ENCODE measurements at places on chromosomes 7 and 10.

DNA sequence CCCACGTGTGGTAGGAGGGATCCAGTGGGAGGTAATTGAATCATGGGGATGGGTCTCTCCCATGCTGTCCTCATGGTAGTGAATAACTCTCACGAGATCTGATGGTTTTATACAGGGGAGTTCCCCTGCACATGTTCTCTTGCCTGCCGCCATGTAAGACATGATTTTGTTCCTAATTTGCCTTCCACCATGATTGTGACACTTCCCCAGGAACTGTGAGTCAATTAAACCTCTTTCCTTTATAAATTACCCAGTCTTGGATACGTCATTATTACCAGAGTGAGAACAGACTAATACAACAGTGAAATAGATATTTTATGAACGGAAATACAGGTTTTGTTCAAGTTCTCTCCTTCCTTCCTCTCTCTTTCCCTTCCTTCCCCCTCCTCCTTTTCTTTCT is 15.8 kb downstream of the CALD1 start:
- DNase-seq = no peak

DNA sequence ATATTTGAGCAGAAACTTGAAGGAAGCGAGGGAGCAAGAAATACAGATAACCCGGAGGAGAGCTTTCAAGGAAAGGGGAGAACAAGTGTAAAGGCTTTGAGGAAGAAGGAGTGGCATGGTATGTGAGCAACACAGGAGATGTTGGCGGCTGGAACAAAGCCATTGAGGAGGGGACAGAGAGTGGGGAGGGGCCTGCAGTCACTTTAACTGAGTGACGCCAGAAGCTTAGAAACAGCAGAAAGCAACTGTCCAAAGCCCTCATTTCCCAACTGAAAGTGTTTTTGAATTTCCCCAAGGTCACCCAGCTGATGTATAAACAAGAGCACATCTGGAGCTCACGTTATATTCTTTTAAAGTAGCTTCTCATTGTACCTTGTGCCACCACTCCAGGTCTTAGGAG is 19.1 kb downstream of the AUTS2 start:
- no peak for DNase-seq

DNA sequence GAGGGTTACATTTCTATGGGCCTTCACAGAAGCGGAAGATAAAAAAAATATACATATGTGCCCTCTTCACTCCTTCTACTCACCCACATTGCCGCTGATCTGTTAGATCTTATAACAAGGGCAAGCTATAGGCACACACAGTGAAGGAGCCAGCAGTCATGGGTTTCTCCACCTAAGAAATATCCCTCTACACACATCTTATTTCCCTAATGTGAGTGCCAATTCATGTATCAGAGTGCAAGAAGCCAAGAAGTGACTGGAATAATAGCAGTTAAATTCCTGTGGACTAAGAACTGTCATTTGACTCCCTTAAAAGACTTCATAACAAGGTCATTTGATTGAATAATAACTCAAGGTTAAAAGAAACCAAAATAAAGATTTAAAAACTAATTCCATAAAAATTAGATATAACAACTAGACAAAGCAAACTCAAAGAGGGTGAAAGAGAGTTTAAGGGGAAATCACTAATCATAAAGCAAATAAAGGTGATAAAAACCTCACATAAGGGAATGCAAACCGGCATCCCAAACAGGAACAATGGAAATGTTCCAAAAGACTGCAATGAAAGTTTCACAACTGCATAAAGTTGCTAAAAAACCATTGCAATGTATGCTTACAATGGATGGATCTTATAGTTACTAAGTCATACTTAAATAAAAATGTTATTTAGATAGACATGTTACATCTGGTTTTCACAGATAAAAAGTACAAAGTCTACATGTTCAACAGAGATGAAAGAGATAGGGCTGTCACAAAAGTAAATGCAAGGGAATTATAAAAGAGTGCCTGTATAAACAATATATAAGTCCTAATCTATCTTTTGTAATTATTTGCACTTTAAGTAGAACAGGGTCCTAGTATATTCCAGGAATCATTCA is 42.8 kb downstream of the ARHGAP21 start:
- no peak for DNase-seq

- DNase-seq = no peak
Observed at GRCh38 chr10:34360984-34361383, 454.1 kb downstream of the PARD3 start.

DNA sequence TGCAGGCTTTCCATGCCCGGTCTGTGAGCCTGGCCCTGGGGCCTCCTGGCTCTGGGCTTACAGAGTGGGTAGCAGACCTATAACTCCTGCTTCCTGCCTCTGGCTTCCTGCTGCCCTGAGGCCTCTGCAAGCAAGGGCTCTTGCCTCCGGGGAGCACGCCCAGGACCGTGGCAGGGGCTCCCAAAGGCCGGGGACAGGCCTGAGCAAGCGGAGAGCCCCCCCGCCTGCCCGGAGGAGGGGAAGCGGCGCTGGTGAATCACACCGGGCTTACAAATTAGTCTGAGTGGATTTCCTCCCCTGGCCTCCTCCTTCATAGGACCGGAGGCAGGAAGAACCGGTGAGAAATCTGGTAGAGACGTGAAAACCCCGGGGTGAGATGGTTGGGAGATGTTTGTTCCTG is 1.5 kb upstream of the MYL10 start:
- DNase-seq = no peak

- no peak for DNase-seq
Observed at GRCh38 chr10:71408436-71409225, 11.9 kb downstream of the CDH23 start.

DNA sequence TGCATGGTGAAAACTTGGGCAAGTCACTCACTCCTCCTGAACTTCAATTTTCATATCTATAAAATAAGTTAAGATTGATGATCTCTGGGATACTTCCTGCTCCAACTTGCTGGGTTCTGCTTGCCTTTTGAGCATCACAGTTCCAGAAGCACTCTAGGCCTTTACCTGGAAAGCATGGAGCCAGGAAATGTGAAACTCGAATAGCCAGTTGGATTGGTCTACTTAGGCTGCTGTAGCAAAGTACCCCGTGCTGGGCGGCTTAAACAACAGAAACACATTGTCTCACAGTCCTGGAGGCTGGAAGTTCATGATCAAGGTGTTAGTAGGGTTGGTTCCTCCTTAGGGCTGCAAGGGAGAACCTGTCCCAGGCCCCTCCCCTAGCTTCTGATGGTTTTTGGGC is 64.5 kb downstream of the NAMPT start:
- no peak for DNase-seq

GRCh38 chr10:82866424-82867020 is 991.5 kb downstream of the NRG3 start:
- DNase-seq = no peak

DNA sequence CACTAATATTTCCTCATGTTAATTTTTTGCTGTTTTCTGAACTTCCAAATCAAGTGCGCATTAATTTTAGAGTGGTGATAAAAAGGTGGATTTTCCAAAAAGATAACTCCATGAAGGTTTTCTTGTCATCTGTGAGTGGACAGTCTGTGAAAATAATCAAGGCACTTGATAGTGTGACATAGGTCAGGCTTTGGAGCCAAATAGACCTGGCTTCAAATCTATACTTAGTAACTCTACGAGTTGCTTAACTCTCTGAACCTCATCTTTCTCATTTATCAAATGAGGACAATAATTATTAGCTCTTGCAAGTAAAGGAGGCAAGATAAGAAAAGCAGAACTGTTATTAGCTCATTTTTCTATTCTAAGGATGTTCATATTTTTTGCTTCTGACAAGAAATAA is 24.7 kb upstream of the MET start:
- DNase-seq = no peak

GRCh38 chr10:15369256-15370211 is 1.6 kb downstream of the FAM171A1 start:
- DNase-seq = peak; percentile 57

GRCh38 chr7:116969371-116969902 is 16.1 kb downstream of the ST7 start:
- DNase-seq = no peak

GRCh38 chr7:128406314-128407232 is 3.2 kb downstream of the IMPDH1 start:
- DNase-seq = peak; percentile 19

- DNase-seq = no peak
Observed at GRCh38 chr10:14399641-14400040, 68.9 kb upstream of the FRMD4A start.
